ENCODE measurements at places on chromosomes 12 and 14. TPM values are rescaled to one million over a fixed set of nuclear protein-coding genes. Genes with fewer than 3 reads are reported as not detected.

The NELL2 gene
- polyA plus RNA-seq, result 0.28 TPM

The A2ML1 gene
- not detected for polyA plus RNA-seq

The MYF6 gene
- polyA plus RNA-seq, result not detected

The RIPK3 gene
- not detected for polyA plus RNA-seq

The KRT6B gene
- polyA plus RNA-seq, result not detected

The HOXC4 gene
- polyA plus RNA-seq, result 1.6 TPM

The OR4Q2 gene
- not detected for polyA plus RNA-seq

DNA sequence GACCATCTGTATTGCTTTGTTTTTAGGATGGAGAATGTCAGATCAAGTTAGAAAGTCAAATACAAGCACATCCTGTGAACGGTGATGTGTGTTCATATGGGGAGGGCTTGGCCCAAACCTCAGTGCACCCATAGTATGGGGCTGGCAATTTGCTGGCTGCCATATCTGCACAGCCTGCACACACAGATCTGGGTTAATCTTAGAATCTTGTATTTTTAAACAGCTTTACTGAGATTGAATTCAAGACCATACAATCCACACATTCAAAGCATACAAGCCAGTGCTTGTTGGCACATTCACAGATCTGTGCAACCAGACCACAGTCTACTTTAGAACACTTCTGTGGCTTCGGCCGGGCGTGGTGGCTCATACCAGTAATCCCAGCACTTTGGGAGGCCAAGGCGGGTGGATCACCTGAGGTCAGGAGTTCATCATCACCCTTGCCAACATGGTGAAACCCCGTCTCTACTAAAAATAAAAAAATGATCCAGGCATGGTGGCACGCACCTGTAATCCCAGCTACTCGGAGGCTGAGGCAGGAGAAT is 90.4 kb downstream of the CCDC92 start:
- H3K27ac ChIP-seq, result no peak overlapping the region
- DNase-seq, result no peak
- no peaks in the 10 kb centered on the region for H3K36me3 ChIP-seq

DNA sequence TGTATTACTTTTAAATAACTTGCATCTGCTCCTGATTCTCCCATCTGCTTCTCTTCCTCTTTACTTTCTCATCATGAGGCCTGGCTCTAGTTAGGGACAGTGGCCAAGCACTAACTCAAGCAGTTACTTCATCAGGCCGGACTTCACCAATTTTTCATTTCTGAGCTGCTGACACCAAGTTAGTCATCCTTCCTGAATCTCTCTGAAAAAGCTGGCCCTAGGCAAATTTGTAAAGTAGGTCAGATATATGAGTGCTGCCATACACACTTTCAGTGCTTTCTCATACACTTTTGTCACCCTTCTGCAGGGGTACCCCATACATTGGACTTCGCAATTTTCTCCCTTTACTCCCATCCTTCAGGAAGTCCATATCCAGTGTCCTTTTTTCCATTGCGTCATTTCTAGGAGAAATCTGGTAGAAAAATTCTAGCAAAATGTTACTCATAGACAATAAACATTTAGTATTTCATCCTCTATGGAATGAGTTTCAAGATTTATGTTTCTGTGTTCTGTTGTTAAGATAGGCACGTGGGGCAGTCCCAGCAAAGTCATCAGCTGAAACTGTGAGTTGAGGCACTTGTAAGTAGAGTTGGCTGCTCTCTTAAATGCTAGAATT is 276.8 kb upstream of the TMPO start:
- DNase-seq, result no peak
- H3K27me3 ChIP-seq, result no peaks in the 10 kb centered on the region
- no peaks in the 10 kb centered on the region for H3K4me1 ChIP-seq
- H3K4me3 ChIP-seq, result no peak overlapping the region
- H3K27ac ChIP-seq, result peak overlapping the region; percentile 13

GRCh38 chr14:61196034-61196433 is 85.1 kb downstream of the TMEM30B start:
- H3K27ac ChIP-seq, result no peak overlapping the region
- no peaks in the 10 kb centered on the region for H3K36me3 ChIP-seq
- no peaks in the 10 kb centered on the region for H3K27me3 ChIP-seq
- DNase-seq, result no peak

DNA sequence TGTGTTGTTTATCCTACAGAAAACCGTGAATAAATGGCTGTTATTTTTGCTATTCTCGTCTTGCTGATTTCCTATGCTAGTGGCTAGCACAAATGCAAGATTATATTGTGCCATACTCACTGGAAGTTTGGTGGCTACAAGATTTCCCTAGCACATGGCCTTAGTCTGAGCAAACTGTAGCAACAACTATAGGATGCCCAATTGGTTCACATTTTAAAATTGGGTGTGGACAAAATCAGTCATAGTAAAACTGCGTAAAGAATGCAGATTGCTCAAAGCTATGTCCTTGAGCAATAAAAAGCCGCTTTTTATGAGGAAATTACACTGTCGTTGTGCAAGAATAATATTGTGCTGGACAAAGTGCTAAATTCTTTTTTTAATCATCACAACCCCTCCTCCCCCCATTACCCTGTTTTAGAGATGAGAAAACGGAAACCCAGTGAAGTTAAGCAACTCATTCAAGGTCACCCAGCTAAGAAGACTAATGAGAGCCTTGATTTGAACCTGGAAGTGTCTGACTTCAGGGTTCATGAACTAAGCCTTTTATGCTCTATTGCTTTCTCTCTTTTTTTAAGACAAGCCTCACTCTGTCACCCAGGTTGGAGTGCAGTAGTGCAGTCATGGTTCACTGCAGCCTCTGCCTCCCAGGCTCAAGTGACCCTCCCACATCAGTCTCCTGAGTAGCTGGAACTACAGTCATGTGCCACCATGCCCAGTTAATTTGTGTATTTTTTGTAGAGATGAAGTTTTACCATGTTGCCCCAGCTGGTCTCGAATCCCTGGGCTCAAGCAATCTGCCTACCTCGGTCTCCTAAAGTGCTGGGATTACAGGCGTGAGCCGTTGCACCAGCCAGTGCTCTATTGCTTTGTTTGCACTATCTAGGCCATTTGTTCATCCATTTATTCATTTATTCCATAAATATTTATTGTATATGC is 73.6 kb downstream of the SRGAP1 start:
- no peak overlapping the region for H3K4me3 ChIP-seq
- H3K4me1 ChIP-seq, result peaks cover 50% of the 10 kb centered on the region
- H3K27ac ChIP-seq, result peak overlapping the region; percentile 79
- H3K36me3 ChIP-seq, result no peaks in the 10 kb centered on the region
- H3K27me3 ChIP-seq, result no peaks in the 10 kb centered on the region

DNA sequence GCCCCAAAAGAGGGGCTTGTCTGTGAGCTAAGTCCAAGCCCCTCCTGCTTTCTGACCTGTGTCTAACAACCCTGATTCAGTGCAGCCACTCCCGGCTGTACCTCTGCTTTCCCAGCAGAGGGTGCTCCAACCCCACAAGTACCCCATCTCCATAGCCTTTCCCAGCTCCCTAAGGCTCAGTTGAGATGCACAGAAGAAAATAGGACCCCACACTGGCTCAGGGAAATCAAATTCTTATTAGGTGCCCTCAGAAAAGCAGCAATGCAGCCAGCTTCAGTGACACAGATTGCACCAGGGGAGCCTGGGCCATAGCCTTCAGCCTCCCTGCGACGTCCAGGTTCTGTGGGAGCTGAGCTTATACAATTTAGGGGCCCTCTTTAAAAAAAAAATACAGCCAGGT is 49.9 kb downstream of the LRRC74A start:
- H3K36me3 ChIP-seq, result no peaks in the 10 kb centered on the region
- no peaks in the 10 kb centered on the region for H3K4me1 ChIP-seq

DNA sequence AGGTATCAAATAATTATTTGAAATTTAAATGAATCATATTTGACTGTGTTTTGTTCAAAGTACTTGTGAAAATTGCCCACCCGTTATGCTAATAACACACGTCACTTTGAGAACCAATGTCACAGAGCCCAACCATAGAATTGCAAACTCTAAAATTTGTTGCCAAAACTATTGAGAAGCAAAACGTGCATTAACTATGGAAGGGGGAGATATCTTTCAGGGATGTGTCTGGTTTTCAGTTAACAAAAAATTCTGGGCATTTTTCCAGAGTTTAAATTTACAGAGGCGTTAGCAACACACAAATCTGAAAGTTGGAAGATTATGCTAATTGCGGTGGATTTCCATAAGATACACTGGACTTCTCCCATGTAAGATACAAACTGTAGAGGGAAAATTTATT is 371.8 kb upstream of the E2F7 start:
- no peak for DNase-seq
- no peaks in the 10 kb centered on the region for H3K27me3 ChIP-seq
- no peaks in the 10 kb centered on the region for H3K4me1 ChIP-seq
- H3K27ac ChIP-seq, result no peak overlapping the region
- no peaks in the 10 kb centered on the region for H3K36me3 ChIP-seq
- H3K4me3 ChIP-seq, result no peak overlapping the region

- H3K4me1 ChIP-seq, result no peaks in the 10 kb centered on the region
- DNase-seq, result no peak
- H3K27me3 ChIP-seq, result no peaks in the 10 kb centered on the region
- no peaks in the 10 kb centered on the region for H3K36me3 ChIP-seq
- H3K4me3 ChIP-seq, result no peak within 1 kb of the TSS
- H3K27ac ChIP-seq, result no peak within 1 kb of the TSS
Measured at GRCh38 chr14:100323121-100323941, at the start of gene SLC25A47. TSS of gene SLC25A47 (plus strand) at chr14:100323339. CDS start at chr14:100323415, 76 bp downstream.

DNA sequence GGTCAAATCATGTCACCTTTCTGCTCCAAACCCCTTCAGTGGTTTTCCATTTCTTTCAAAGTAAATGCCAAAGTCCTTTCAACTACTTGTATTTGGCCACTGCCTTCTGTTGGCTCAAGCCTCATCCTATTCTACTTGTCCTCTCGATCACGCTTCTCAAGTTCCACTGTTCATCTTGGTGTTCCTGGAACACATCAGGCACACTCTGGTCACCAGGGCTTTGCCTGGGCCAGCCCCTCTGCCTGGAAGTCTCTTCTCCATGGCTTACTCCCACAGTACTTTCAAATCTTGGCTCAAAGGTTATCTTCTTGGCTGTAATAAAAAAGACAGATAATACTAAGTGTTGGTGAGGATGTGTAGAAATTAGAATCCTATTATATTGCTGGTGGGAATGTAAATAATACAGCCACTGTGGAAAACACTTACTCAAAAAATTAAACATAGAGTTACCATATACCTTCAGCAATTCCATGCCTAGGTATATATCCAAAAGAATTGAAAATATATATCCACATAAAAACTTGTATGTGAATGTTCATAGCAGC is 17.3 kb upstream of the PPFIBP1 start:
- H3K4me3 ChIP-seq, result no peak overlapping the region
- DNase-seq, result no peak
- H3K27ac ChIP-seq, result no peak overlapping the region
- peaks cover 11% of the 10 kb centered on the region for H3K4me1 ChIP-seq

- H3K36me3 ChIP-seq, result peaks cover 22% of the 10 kb centered on the region
- H3K27ac ChIP-seq, result no peak overlapping the region
- H3K27me3 ChIP-seq, result no peaks in the 10 kb centered on the region
Measured at GRCh38 chr12:47648056-47648579, 57.7 kb downstream of the RPAP3 start.

DNA sequence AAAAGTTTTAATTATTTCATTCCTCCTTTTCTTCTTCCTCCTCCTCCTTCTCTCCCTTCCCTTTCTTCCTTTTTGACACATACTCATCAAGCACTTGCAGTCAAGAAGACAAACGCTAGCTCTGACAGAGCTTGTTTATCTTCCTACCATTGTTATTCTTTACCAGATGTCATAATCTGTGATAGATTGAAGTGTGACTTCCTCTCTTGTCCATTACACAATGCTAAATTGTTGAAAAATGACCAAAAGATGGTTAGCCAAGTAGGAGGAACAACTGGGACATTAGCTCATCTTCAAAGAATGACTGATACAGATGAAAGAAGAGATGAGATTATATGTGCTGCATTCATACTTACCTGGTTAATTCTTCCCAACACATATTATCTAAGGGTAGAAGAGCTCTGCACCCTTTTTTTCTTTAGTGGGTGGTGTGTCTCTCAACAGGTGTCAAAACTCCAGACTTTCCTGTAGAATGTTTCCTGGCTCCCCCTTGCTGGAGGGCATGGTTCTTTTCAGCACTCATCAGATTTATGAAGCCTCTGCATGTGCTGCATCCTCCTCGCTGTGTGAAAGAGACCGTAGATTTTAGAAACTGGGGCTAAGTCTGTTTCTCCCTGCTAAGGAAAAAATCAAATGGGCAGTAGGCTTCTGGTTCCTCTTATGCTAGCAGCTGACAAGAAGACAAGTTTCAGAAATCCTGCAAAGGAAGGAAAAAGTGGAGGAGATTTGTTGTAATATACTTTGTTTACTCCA is 147.1 kb downstream of the TMX1 start:
- no peak for DNase-seq
- no peak overlapping the region for H3K27ac ChIP-seq
- no peaks in the 10 kb centered on the region for H3K27me3 ChIP-seq
- no peaks in the 10 kb centered on the region for H3K36me3 ChIP-seq
- H3K4me3 ChIP-seq, result no peak overlapping the region
- no peaks in the 10 kb centered on the region for H3K4me1 ChIP-seq

GRCh38 chr12:6618483-6619225 is 11.5 kb upstream of the CHD4 start:
- H3K27me3 ChIP-seq, result no peaks in the 10 kb centered on the region
- H3K4me3 ChIP-seq, result no peak overlapping the region
- no peak overlapping the region for H3K27ac ChIP-seq

GRCh38 chr14:104115691-104116287 is 22.6 kb upstream of the KIF26A start:
- peak; percentile 27 for DNase-seq
- no peaks in the 10 kb centered on the region for H3K36me3 ChIP-seq
- no peak overlapping the region for H3K4me3 ChIP-seq
- no peaks in the 10 kb centered on the region for H3K27me3 ChIP-seq
- H3K4me1 ChIP-seq, result peaks cover 3% of the 10 kb centered on the region

- no peaks in the 10 kb centered on the region for H3K27me3 ChIP-seq
- no peak overlapping the region for H3K27ac ChIP-seq
- no peak for DNase-seq
Measured at GRCh38 chr12:96897421-96897820, 9.6 kb upstream of the NEDD1 start.

DNA sequence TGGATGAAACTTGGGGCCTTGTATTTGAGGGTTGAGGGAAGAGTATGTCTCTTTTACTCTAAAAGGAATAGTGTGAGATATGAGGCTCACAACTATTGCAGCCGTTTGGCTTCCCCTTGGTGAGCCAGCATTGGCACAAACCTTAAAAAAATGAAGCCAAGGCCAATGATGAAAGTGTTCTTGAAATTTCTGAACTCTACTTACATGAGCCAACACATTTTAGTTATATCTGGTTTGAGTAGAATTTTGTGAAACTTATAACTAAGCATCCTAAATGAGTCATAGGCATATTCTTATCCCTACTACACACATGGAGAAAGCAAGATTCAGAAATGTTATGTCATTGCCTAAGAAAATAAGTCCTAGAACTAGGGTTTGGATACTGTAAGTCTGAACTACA is 55.3 kb upstream of the ACSS3 start:
- H3K4me1 ChIP-seq, result no peaks in the 10 kb centered on the region
- no peaks in the 10 kb centered on the region for H3K36me3 ChIP-seq
- no peak overlapping the region for H3K27ac ChIP-seq

- no peak overlapping the region for H3K27ac ChIP-seq
- peaks cover 38% of the 10 kb centered on the region for H3K27me3 ChIP-seq
- peak; percentile 34 for DNase-seq
- no peaks in the 10 kb centered on the region for H3K4me1 ChIP-seq
- H3K36me3 ChIP-seq, result no peaks in the 10 kb centered on the region
- H3K4me3 ChIP-seq, result no peak overlapping the region
Measured at GRCh38 chr14:24806061-24806678, 172.2 kb upstream of the GZMB start.

All from SK-N-SH (cell line).